ENCODE measurements at places on chromosomes 11 and 22.

- no peak for DNase-seq
These were observed 428.3 kb upstream of the RAG2 start for GRCh38 chr11:37026326-37026725.

DNA sequence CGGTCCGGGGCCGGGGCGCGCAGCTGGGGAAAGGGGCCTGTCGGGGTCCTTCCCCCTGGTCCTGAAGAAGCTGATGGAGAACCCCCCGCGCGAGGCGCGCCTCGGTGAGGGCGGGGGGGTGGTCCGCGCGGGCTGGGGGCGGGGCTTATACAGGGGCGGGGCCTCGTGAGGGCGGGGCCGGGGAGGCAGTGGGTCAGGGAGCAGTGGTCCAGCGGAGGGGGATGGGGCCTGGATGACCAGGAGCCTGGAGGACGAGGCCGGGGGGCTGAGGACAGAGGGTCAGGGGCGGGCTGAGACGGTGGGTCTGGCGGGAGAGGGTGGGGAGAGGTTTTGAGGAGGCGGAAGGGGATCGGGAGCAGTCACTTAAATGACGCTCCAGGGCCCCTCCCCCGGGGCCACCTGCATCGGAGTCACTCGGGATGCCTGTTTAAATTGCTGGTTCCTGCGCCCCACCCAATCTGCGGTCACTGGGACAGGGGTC is 396 bp downstream of the TEF start:
- no peak for DNase-seq

DNA sequence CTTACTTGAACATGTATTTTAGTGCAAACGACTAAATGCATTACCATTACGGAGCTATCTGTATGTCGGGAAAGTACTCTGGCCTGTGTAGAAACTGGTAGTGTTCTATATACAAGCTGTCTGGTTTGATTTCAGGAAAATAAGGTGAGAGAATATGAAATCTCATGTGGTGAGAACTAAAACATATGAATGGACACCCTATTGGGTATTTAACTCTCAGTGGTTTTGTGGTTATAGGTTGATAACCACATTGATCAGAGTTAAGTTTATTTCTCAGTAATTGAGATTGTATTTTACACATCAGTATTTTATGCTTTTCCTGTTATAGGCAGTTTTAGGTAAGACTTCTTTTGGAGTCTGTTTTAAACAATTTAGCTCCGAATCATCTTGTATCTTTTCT is 10.4 kb downstream of the ANO5 start:
- no peak for DNase-seq

DNA sequence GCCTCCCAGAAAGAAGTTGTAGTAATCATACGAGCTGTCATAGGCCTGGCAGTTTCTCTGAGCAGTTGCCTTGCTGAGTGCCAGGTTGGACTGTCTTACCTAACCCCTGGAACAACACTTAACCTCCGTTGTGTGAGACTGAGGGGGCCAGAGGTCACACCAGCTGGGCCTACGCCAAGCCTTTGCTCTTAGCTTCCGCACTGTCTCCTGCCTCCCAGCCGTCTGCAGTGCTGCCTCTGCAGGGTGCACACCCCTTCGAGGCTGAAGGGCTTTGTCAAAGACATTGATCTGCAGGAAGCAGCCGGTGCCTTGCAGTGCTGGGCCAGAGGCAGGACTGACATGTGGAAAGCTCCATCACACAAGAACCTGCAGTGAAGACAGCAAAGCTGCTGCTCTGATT is 16.7 kb downstream of the TAB1 start:
- no peak for DNase-seq

Measured in DMS 273 treated with DMSO at 0.1 percent for 48 hours (cell line).